ENCODE measurements at places on chromosomes 1 and 21. TPM values are rescaled to one million over a fixed set of nuclear protein-coding genes. Genes with fewer than 3 reads are reported as not detected.

DNA sequence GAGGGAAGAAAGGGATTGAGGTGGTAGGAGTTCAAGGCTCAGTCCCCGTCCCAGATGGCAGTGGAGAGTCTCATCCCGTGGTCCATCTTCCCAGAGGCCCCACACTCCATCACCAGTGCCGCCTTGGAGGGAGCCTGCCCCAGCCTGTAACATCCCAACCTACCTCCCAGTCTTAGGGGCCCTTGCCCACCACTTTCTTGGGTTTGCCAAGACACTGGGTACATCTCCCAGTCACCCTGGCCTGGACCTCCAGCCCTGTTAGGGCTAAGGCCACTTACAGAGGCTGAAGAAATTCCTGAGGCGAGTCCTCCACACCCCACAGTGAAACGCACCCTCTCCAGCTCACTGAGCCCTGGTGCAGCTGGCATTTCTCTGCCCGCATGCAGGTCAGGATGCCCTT, 3.3 kb downstream of the TMEM200B start:
- ATAC-seq: no peak

CDC7 gene
- total RNA-seq: 4.2 TPM

PPFIA4 gene
- 1.0 TPM for total RNA-seq

OR2AK2 gene
- total RNA-seq: not detected

KANK4 gene
- total RNA-seq: not detected

KCNAB2 gene
- total RNA-seq: 3.6 TPM
